ENCODE measurements at places on chromosomes 7 and 10.

GRCh38 chr7:86939197-86939814 is 120.1 kb downstream of the ELAPOR2 start:
- no peak for DNase-seq

- DNase-seq = no peak
Measured at GRCh38 chr7:87435546-87435945, 39.9 kb downstream of the ABCB4 start.

GRCh38 chr10:98391578-98391991 is 23.4 kb downstream of the PYROXD2 start:
- DNase-seq = no peak

GRCh38 chr10:93973748-93974445 is 19.8 kb upstream of the PLCE1 start:
- DNase-seq = no peak

- DNase-seq = no peak
Measured at GRCh38 chr10:7408291-7409044, 2.4 kb downstream of the SFMBT2 start.

- no peak for DNase-seq
Measured at GRCh38 chr7:48035967-48036478, 680 bp downstream of the C7orf57 start.

GRCh38 chr7:55246171-55246570 is 119.0 kb upstream of the LANCL2 start:
- DNase-seq = no peak

- DNase-seq = no peak
Measured at GRCh38 chr10:93541402-93542357, 24.8 kb upstream of the FFAR4 start.

DNA sequence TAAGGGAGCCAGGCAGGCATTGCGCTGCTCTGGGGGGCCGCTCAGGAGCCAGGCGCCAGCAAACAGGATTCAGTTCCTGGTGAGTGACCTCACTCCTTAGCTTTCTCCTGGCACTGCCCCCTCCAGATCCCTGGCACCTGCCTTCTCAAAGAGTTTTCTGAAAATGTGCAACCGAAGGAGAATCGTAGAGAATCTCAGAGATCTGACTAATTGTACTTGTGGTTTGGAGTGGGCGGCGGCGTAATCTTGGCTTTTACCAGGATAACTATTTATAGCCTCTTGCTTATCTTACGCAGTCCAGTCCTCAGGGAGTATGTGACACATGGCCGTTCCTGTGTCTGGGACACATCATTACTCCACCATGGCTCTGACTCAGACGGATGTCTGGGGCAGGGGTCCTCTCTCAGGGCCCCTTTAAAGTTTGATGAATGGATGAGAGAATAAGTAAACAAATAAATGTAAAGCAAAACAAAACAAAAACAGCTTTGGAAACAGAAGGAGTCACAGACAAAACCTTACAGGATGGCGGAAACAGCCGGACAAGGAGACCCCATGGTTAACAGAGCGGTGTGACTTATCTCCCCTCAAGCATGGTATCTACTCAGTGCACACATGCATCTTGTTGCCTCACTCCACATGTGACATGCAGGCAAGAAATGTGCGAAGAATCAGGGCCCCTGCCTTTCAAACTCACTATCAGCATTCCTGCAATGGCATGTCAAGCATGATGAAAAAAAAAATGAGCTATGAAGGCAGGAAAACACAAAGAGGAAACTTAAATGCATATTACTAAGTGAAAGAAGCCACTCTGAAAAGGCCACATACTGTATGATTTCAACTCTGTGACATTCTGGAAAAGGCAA is 99.7 kb downstream of the TNS3 start:
- no peak for DNase-seq

DNA sequence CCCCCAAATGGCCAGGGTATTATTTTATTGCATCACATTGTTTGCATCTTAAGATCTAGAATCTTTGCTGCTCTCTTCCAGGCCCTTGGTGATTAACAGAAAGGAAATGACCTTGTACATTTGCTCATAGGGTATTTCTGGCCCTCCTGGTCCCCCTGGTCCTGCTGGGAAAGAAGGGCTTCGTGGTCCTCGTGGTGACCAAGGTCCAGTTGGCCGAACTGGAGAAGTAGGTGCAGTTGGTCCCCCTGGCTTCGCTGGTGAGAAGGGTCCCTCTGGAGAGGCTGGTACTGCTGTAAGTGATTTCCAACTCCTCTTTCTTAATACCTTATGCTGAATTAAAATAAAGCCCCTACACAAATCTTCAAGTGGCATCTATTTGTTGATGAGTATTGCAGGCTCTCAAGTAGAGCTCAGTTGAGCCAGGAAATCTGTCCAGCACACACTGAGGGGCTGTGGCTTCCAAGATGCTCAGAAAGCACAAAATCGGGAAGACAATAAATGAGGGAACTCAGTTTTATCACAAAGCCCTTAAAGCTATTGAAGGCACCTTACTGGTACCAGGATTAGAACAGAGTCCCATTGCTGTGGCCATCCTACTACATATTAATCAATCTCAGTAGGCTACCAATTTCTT is 28.2 kb downstream of the COL1A2 start:
- no peak for DNase-seq

DNA sequence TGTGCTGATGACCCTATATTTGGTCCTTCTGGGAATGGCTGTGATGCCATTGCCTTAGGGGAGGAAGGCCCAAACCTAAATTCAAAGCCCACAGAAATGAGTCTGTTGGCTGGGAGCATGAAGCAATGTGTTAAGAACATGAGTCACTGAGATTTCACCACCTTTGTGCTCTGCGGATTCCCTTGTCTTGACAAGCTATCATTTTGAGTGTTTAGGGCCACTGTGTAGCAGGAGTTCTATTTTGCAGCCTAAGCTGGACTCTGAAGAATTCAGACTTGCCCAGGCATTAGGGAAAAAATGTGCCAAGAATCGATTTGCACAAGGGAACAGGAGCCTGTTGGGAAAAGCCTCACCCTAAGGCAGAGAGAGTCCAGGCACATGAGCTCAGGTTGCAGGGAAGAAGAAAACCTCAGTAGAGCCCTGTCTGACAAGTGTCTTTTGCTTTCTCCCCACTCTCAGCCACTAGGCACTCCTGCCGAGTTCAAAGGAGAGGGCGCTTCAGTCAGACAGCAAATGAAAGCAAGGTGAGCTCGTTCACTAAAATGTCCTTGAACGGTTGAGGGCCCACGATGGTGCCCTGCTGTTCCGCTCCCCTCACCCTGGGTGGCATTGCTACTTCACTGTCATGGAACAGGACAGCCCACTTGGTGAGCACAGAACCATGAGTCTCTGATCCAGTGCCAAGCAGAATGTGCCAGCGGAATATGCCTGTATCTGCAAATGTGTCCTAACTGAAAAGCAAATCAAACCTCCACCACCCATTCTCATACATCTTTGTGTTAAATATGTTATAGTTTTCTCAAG is 93.6 kb downstream of the PRLHR start:
- no peak for DNase-seq

DNA sequence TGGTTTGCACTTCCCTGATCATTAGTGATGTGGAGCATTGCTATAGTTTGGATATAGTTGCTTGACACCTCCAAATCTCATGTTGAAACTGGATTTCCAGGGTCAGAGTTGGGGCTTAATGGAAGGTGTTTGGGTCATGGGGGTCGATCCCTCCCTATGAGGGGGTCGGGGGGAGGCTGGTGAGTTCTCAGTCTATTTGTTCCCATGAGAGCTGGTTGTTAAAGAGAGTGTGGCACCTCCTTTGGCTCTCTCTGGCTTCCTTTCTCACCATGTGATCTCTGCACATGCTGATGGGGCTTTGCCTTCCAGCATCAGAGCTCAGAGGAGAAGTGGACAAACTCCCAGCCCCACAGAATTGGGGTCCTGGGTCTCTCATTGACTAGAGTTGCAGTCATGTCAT is 36.8 kb upstream of the BAMBI start:
- DNase-seq = no peak

Measured in stimulated activated CD8-positive, alpha-beta memory T cell treated with anti-CD3 and anti-CD28 coated beads, Interleukin-7, amount 100 ng/mL, for 24 hours (primary cell).